ENCODE measurements at places on chromosomes 7 and 10.

DNA sequence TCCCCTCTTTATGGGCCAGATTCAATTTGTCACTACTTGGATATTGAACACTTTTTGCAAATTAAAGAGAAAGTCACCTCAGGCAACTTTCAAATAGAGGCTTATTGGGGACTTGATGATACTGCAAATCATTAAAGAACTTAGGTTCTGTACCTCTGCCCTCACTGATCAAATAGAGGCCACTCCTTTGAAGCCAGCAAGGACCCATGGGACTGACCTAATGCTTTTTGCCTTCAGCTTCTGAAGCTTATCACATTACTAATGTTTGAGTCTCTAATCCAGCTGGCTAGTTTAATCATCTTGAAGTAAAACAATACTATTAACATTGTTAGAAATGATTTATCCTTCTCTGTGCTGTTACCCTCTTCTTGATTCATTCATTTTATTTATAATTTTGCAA, 93.0 kb upstream of the ZNF800 start:
- DNase-seq, result no peak

DNA sequence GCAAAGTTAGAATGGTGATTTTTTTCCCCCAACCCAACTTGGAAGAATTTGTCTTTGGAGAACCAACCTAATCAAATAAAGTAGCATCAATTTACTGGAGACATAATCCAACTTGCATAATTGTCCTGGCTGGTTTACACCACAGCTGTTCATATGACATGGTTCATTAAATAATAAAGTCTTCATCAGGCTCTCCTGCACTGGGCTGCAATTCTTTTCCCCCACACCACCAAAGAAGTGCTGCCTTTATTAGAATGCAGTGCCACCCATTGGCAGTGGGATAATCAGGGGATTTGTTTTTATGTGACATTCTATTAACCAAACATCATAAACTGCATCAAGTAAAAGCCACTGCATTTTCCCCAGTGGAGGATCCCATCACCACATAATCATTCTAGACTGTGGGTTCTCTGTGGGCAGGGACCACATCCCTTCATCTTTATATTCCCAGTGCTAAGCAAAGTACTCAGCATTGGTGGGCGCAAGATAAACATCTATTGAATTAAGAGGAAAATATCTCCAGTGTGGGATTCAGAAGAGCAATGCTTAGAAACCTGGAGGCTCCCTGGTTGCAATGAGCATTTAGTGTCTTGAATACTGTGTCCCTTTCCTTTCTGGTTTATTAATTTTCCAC, 322.0 kb downstream of the KCNMA1 start:
- DNase-seq, result no peak

GRCh38 chr7:146067880-146068279, 48.7 kb upstream of the CNTNAP2 start:
- DNase-seq, result no peak

DNA sequence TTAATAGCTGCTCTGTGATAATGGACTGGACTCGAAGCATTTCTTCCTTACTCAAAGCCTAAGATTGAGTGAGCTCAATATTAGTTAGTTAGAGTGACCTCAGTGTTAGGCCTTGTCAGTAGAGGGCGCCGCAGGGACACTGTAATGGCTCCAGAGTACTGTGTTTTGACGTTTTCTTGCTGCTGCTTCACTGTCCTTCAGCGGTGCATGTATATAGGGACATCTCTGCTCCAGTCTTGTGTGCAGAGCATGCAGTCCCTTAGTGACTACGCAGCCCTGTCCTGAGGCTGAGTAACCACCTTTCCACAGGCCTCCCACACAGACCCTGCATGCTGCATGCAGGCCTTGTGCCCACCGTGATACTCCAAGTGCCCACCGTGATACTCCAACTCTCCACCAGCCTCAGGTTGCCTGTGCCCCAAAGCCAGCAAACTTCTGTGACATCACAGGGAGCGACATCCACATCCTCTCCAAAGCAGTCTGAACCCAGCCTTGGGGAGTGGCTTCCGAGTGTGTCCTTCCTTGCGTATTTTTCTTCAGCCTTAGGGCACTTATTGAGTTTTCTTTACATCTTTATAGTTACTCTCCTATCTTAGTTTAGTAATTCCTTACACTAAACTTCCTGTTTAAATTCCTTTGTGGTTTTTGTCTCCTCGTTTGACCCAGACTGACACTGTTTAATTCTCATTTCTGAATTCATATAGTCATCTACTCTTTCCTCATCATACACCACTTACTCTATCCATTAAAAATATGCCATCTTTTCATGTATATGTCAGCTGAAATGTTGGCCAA, 118.2 kb downstream of the JAZF1 start:
- no peak for DNase-seq

DNA sequence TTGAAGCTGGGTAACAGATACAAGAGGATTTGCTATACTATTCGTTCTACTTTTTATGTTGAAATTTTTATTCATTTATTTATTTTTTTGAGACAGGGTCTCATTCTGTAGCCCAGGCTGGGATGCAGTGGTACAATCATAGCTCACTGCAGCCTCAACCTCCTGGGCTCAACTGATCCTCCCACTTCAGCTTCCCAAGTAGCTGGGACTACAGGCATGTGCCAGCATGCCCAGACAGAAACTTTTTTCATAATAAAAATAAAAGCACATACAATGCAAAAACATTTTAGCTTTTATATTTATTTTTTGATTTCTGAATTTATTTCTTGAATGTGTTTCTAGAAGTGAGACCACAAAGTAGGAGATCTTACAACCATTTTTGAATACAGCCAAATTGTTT, 71.2 kb downstream of the FANK1 start:
- DNase-seq, result no peak

- no peak for DNase-seq
Observed at GRCh38 chr7:134546955-134547354, 2.0 kb upstream of the AKR1B15 start.

- no peak for DNase-seq
Observed at GRCh38 chr7:102193806-102194205, 92.9 kb upstream of the SH2B2 start.

GRCh38 chr10:1274111-1274661, 218.0 kb downstream of the WDR37 start:
- no peak for DNase-seq

DNA sequence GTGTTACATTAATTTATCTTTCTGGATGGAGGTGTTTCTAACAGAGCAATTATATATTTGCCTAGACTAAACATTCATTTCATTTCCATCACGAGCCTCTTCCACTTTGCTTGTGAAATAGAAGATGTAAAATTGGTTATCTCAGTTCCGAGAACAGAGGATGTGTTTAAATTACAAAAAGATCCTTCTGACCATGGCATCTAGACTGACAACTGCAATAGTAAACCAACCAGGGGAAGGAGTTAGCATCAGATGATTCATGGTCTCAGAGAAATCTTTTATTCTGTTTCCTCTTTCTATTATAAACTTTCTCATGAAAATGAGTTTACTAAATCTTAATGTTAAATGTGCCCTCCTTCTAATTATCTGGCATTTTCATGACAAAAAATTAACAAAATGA, 149.8 kb upstream of the WDR11 start:
- DNase-seq, result no peak

GRCh38 chr7:158075633-158076001, 512.0 kb downstream of the PTPRN2 start:
- no peak for DNase-seq

DNA sequence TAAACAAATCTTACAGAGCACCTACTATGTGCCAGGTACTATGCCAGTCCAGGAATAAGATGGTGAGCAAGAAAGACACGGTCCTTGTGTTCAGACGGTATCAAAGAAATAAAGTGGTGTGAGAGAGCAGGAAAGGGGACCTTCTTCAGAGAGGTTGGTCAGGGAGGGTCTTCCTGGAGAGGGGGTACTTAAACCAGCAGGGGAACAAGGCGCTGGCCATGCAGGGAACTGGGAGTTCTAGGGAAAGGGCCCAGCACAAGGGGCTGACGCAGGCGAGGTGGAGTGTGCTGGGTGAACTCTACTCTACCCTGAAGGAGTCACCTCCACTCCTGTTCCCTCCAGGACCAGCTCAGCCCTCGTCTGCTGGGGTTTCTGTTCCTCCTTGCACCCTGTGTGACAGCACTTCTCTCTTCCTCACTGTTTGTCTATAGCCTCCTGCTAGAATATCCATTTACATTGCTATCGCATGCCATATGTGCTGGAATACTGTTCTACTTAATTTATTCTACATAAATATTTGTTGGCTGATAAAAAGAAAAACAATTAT, 73.5 kb downstream of the AOAH start:
- DNase-seq, result no peak

- DNase-seq, result no peak
Observed at GRCh38 chr10:88033385-88033784, 170.0 kb downstream of the PTEN start.

DNA sequence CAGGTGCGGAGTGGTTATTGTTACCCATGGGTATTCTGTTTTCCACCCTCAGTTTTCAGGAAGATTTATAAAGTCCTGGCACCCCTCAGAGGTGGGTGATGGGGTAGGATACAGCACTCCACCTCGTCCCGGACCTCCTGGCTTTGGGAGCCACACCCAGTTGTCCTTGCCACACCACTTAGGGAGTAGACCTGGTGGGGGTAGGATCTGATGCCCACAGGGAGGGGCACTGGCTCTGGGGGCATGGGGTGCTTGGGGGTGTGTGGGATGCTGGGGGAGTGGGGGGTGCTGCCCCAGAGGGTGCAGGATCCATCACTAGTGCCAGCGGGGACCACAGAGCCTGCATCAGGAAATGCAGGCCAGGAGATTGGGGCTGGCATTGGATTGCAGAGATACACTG, 4.5 kb downstream of the ZNF511 start:
- DNase-seq, result no peak

GRCh38 chr10:116912162-116912561, 62.9 kb downstream of the ENO4 start:
- DNase-seq, result no peak

GRCh38 chr10:27724287-27724686, 21.3 kb downstream of the MKX start:
- DNase-seq, result no peak

DNA sequence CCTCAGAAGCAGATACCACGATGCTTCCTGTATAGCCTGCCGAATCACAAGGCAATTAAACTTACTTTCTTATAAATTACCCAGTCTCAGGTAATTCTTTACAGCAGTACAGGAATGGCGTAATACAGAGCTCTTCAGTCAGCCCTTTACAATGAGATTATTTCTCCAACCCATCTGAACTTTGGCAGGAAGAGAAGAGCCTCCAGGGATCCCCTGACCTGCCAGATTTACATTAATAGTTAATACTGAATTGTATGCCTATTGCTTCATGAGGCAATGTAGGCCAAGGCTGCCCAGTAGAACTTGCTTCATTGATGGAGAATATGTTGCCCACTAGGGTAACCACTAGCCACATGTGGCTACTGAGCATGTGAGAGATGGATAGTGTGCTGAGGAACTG, 608.7 kb downstream of the SH2D4B start:
- DNase-seq, result no peak

GRCh38 chr10:112510384-112510783, 63.4 kb downstream of the VTI1A start:
- no peak for DNase-seq

DNA sequence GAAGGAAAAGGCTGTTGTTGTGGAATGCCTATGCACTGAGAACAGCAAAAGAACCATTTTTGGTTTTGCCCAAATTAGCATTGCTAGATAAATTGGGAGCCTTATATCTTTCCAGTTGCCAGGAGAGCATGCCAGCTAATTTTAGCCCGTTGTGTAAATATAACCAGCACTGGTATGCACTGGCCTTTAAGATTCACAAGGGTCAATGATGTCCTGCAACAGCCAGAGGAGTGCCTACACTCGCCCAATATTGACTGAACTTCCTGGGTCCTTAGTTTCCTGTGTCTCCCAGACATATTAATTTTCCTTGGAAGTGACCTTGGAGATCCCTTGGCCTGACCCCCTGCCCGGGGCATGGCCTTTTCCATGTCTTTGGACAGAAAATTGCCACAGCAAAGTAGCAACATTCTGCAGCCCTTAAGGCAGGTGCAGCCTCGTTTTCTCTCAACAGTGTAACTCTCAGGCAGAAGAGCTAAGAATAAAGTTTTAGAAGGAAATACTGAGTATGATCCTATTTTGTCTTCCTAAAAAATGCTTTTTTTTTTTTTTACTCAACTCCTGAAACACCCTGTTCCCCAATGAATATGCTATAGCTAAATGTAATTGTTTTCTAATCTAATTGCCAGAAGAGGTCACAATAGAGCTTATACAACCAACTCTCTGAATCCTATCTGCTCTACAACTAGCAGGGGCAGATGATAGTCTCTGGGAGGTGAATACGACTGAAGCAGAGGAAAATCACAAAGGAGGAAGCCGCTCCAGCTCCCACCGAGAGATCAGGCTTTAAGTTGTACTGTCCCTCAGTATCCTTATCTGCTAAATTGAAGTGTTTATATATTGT, 131.9 kb upstream of the PCGF5 start:
- DNase-seq, result no peak

- no peak for DNase-seq
Observed at GRCh38 chr7:156600496-156600895, 40.1 kb upstream of the RNF32 start.

DNA sequence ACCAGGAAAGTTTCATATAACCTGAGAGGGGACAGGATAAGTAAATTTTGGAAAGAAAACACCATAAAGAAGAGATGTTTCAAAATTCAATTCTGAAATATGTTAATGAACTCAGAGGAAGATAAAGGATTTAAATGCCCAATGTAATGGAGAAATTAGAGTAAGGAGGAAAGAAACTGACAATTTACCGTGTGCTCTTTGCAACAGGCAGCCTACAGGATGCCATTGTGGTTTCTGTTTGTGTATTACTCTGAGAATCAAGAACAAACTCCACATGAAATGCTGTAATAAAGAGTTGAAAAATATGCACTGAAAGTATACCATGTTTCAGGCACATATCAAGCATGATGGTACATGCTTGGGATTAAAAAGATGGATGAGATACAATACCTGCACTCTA, 44.8 kb upstream of the GLCCI1 start:
- no peak for DNase-seq

DNA sequence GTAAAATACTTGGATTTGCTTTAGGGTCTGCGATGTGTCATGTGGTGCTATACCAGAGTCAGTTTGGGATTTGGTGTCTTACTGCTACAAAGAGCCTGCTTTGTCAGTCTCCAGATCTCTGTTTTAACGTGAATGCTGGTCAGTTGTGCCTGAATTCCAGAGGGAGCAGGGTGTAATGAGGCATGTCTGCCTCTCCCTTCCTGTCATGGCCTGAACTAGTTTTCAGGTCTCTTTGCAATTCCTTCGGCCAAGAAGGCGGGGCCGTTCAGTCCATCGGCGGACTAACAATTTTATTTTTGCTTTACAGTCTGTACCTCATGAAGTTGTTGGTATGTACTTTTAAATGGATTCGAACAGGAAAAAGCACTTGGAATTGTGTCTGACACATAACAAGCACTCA, 465.1 kb upstream of the ADARB2 start:
- no peak for DNase-seq

GRCh38 chr7:55476852-55477780, 95.2 kb downstream of the VOPP1 start:
- DNase-seq, result no peak

- no peak for DNase-seq
Observed at GRCh38 chr7:50068026-50068425, 25.0 kb downstream of the ZPBP start.

- no peak for DNase-seq
Observed at GRCh38 chr10:109183366-109183765, 739.9 kb downstream of the XPNPEP1 start.

All from activated CD8-positive, alpha-beta memory T cell treated with anti-CD3 and anti-CD28 coated beads for 1 hour (primary cell).